ENCODE measurements at places on chromosomes 5 and 9. TPM values are rescaled to one million over a fixed set of nuclear protein-coding genes. Genes with fewer than 3 reads are reported as not detected.

NUP188 gene
- 53.9 TPM for polyA plus RNA-seq

PHF24 gene
- polyA plus RNA-seq = 0.33 TPM

TOR2A gene
- polyA plus RNA-seq = 11.9 TPM

NUTM2G gene
- 1.1 TPM for polyA plus RNA-seq

DNA sequence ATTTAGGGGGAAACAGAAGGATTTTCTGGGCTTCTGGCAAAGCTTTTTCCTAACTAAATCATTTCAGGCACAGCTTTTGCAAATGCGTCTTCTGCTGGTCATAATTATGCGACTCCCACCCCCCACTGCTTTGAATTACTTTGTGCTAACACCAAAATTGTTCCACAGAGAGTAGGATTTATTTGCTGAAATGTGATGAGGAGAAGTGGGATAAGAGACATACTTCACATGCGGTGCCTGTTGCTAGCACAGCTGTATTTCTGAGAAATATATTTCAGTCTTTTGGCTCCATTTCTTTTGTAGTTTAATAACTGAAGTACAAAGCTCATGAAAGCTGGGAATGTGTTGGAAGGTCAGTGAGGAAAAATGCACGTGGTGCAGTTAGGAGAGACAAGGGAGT, 83.2 kb upstream of the TAS2R1 start:
- no peak for DNase-seq

GRCh38 chr9:80282766-80283165, 711.0 kb downstream of the TLE4 start:
- no peak for DNase-seq

GRCh38 chr5:125612776-125613175, 810.4 kb upstream of the GRAMD2B start:
- no peak for DNase-seq

GRCh38 chr9:83625178-83625577, 2.2 kb downstream of the IDNK start:
- DNase-seq = no peak

GRCh38 chr9:133987946-133988665, 4.0 kb downstream of the VAV2 start:
- DNase-seq = no peak

DNA sequence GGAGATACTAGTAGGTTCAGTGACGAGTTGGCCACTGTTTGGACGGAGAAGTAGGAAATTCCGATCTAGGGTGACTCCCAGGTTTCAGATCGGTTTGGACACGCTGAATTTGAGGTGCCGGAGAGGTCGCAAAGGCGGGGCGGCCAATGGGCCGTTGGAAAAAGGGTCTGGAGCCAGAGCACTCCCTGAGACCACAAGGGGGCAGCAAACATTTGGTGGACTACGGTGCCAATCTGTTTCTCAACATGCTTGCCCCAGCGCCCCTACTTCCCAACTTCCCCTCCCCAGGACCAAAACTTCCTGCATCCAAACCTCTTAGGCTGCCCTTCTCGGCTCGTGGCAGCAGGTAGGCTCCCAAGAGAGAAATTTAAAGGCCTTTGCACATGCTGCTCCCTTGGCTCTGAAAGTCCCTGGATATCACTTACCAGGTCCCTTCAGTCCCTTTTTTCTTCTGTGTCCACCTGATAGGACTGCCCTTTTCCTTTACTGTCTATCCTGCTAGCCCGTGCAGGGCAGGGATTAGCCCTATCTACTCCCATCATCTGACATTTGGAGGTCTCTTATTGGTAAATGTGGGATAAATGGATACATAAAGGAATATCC, 992 bp upstream of the RPP25L start:
- DNase-seq = peak; percentile 86

DNA sequence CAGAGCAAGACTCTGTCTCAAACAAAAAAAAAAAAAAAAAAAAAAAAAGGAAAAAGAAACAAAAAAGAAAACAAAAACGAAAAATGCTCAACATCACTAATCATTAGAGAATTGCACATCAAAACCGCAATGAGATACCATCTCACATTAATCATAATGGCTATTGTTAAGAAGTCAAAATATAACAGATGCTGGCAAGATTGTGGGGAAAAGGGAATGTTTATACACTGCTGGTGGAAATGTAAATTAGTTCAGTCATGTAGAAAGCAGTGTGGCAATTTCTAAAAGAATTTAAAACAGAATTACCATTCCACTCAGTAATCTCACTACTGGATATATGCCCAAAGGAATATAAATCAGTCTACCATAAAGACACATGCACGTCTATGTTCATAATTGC, 50.4 kb upstream of the PRR16 start:
- no peak for DNase-seq

DNA sequence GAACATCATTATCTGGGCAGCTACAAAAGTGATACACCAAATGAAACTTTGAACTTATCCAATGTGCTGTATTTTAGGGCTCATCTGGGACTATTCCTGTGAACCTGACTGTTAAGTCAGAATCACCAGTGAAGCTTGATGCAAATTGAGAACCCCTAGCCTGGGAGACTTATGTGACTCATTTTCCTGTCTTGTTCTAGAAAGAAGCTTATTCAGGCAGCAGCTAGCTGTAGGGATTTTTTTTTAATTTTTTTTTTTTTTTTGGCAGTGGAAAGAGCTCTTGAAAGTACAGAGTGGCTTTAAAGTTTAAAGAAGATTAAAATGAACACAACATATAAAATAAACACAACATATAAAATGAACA, 81.1 kb upstream of the TNFAIP8 start:
- no peak for DNase-seq

DNA sequence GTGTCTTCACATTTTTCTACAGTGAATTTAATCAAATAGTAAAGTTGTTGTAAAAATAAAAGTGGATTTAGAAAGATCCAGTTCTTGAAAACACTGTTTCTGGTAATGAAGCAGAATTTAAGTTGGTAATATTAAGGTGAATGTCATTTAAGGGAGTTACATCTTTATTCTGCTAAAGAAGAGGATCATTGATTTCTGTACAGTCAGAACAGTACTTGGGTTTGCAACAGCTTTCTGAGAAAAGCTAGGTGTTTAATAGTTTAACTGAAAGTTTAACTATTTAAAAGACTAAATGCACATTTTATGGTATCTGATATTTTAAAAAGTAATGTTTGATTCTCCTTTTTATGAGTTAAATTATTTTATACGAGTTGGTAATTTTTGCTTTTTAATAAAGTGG, 60.4 kb downstream of the MTAP start:
- no peak for DNase-seq

Measured in left kidney (tissue), 8 donors.